ENCODE measurements at places on chromosomes 2 and 18. TPM values are rescaled to one million over a fixed set of nuclear protein-coding genes. Genes with fewer than 3 reads are reported as not detected.

DNA sequence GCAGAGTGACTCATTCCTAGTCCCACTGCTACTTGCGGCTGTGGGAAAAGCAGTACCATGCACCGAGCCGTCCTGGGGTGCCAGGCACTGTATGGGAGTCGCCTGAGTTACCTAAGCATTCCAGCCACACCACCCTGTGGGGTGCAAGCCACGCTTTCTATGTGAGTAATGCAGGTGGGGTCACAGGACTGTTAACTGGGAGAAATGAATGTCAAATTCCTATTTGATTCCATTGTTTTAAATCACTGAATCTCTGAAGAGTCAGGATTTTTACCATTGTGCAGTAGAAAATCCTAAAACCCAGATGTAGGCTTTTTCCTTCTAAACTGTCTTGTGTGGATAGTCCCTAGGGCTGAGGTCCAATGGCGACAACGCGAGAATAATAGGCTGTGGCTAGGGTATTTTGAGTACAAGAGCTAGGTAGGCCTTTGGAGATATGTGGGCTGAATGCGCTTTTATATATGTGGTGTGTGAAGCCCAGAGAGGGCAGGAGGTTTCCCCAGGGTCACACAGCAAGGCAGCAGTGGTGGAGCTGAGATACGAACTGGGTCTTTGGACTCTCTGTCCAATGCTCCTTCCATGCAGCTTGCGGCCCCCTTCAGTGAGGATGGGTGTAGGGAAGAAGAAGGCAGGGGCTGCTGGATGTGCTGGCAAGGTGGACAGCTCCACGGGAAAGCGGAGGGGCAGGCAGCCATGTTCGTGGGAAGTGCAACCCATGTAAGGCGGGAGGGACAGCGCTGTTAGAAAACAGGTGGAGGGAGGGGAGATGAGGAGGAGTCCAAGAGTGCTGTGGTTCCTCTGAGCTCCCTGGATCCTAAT, 83.2 kb downstream of the DDX1 start:
- H3K27ac ChIP-seq: no peak overlapping the region
- peaks cover 10% of the 10 kb centered on the region for H3K27me3 ChIP-seq
- H3K36me3 ChIP-seq: no peaks in the 10 kb centered on the region
- no peak overlapping the region for H3K4me3 ChIP-seq

- H3K4me3 ChIP-seq: no peak overlapping the region
- no peak for DNase-seq
- H3K36me3 ChIP-seq: no peaks in the 10 kb centered on the region
Measured at GRCh38 chr2:98901291-98901690, 34.7 kb downstream of the CRACDL start.

OSGEPL1 gene
- total RNA-seq: 9.8 TPM

DNA sequence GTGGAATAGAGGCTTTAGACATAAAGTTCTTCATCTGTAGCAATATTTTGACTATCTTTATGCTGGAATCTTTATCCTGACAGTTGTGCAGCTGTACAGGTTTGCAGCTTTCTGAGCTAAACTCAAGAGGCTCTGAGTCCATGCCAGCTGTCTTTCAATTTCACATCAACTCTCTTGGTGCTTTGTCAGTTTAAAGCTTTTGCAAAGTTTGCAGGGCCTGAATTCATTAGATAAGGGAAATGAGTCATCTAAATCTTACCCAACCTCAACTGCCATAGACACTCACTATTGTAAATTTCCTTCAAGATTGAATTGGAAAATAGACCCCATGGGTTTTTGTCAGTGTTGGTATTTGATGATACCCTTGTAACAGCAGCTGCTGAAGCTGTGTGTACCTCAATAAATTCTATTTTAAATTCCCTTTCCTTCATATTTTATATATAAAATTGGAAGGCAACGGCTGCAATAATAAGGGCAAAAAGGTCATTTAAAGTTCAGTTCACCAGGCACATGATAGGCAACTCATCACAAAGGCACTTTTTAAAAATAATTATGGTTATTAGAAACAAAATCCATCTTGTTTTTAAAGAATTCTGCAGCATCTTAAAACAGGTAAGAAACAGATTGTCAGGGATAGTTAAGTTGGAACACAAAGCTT, 169.9 kb upstream of the SLC39A10 start:
- H3K36me3 ChIP-seq: no peaks in the 10 kb centered on the region
- H3K27me3 ChIP-seq: no peaks in the 10 kb centered on the region
- no peaks in the 10 kb centered on the region for H3K4me1 ChIP-seq
- DNase-seq: no peak
- H3K4me3 ChIP-seq: no peak overlapping the region
- H3K27ac ChIP-seq: no peak overlapping the region

DNA sequence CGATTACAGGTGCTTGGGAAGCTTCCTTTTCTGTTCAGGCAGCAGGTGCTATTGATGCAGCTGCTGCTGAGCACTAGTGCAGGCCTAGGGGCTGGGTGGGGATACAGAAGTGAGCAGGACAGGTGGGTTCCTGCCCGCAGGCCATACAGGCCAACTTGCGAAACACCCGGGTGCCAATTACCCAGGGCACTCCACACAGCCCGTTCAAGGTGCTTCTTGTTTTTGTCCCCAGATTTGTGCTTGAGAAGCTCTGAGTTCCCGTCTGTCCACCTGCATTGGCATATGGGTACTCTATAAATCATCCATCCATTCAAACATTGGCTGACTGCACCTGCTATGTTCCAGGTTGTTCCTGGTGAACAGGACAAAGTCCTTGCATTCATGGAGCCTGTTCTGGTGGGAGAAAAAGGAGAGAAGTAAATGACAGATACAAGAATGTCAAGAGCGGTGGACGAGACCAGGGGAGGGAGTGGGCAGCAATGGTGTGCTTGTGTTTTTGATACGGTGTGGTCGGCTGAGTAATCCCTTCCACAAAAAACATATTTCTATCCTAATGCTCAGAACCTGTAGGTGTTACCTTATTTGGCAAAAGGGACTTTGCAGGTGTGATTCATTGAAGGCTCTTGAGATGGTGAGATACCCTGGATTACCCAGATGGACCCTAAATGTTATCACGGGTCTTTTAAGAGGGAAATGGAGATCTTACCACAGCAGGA, 31.4 kb downstream of the SH3BP4 start:
- H3K27ac ChIP-seq: peak overlapping the region; percentile 81
- H3K4me3 ChIP-seq: no peak overlapping the region
- no peak for DNase-seq
- H3K36me3 ChIP-seq: no peaks in the 10 kb centered on the region
- H3K27me3 ChIP-seq: no peaks in the 10 kb centered on the region

DNA sequence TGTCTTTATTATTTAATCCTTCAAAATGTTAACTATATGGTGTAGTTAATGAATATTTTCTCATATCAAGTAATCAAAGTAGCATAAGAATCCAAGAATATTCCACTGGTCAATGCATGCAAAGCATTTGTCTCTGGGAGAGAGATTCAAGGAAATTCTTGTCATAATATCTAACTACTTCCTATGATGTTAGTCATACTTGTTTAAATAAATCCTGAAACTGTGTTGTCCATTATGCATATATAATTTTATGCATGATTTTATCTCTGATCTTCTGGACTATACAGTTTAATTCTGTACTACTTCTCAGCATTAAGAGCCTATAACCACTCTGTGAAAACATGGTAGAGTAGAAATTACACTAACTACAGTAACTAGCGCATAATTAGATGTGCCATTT, 388.3 kb downstream of the NR4A2 start:
- peaks cover 3% of the 10 kb centered on the region for H3K27me3 ChIP-seq
- no peak overlapping the region for H3K4me3 ChIP-seq
- H3K27ac ChIP-seq: no peak overlapping the region
- H3K4me1 ChIP-seq: no peaks in the 10 kb centered on the region
- DNase-seq: no peak
- H3K36me3 ChIP-seq: no peaks in the 10 kb centered on the region

DNA sequence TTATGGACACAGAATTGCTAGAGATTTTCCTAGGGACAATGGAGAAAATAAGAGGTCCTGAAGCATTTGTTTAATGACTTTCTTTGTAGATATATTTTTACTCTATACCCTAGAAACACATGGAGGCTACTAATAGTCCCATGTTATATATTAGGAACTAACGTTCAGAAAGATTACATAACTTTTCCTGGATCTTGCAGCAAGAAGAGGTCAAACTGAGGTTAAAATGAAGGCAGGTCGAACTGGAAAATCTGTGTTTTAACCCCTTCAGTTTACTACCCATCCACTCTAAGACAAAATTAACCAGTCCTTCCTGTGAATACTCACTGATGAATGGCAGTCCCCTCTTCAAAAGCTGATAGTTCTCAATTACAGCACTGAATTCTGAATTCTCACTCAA, 1415.8 kb upstream of the CELF4 start:
- DNase-seq: no peak
- no peaks in the 10 kb centered on the region for H3K36me3 ChIP-seq
- no peaks in the 10 kb centered on the region for H3K27me3 ChIP-seq
- H3K4me1 ChIP-seq: no peaks in the 10 kb centered on the region
- no peak overlapping the region for H3K4me3 ChIP-seq

DNA sequence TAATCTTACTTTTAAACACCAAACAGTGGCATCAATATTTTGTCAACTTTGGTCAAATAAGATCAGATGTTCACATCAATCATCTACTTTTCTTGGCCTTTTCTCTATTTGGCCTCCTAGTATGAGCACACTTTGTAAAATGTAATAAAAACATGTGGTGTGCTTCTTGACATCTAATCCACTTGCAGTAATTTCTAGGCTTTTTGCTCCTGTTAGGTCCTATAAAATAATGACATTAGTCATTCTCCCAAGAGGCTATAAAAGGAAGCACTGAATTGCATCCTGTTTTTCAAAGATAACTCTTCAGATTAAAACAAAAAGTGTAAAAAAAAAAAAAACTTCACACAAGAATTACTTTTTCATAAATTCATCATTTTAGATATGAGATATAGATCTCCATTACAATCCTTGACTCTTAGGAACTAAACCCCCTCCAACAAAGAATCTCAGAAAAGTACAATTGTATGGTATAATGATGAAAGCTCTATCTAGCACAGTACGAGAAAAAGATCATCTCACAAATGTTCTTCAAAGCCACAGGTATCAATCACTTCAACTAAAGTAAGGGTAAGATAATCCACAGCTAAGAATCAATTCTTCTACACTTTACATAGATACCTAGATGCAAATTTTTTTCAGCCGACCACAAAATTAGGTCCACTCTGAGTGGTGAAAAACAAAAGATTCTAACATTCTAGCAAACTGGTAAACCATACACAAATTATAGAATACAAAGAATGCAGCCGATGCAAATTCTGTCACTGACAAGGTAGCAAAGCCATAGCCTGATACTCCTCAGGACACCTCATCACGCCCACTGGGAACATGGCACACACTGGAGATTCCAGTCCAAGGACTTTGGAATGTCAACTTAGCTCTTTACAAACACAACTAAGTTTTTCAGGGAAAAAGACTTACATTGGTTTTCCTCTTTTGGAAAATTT, 2.7 kb downstream of the BCL2 start:
- no peaks in the 10 kb centered on the region for H3K36me3 ChIP-seq
- H3K4me3 ChIP-seq: peak overlapping the region; percentile 73
- H3K4me1 ChIP-seq: peaks cover 44% of the 10 kb centered on the region
- no peaks in the 10 kb centered on the region for H3K27me3 ChIP-seq
- peak overlapping the region; percentile 85 for H3K27ac ChIP-seq

PTPRN gene
- total RNA-seq: 0.11 TPM

GRCh38 chr2:50674876-50675275, 357.1 kb downstream of the NRXN1 start:
- no peaks in the 10 kb centered on the region for H3K27me3 ChIP-seq
- H3K4me3 ChIP-seq: no peak overlapping the region
- H3K27ac ChIP-seq: no peak overlapping the region
- DNase-seq: no peak
- no peaks in the 10 kb centered on the region for H3K4me1 ChIP-seq
- no peaks in the 10 kb centered on the region for H3K36me3 ChIP-seq

MC4R gene
- not detected for total RNA-seq

DNA sequence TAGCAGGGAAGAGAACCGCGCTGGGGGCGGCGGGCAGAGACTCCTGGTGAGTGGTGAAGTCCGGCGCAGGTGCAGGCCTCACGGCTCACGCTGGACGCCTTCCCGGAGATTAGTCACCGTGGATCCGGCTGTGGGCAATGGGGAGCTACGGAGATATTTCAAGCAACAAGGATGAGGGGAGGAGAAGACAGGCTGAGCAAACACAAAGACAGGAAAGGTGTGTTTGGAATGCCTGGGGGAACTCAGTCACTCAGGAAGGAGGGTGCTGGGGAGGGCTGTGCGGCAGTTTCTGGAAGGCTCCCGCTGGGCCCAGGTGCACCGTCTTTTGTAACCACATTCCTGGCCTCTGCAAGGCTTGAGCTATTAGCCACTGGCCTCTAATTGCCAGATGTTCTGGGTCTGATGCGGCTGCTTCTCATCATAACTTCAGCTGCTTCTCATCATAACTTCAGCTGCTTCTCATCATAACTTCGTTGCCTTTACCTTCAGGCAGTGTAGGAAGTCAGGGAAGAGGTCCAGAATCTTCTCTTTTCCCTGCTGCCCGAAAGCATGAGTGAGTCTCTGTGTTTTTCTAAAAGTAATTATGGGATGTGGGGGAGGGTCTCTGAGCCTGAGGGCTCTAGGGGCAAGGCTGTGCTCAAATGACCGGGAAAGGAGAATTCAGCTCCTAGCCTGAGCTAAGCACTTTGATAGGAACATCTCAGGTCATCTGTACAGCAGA, 118.9 kb downstream of the PXDN start:
- DNase-seq: no peak
- peak overlapping the region; percentile 12 for H3K27ac ChIP-seq
- H3K36me3 ChIP-seq: peaks cover 15% of the 10 kb centered on the region
- H3K4me3 ChIP-seq: no peak overlapping the region
- H3K4me1 ChIP-seq: peaks cover 16% of the 10 kb centered on the region

Data from left ventricle myocardium inferior (tissue), 1 donor.